ENCODE measurements at places on chromosomes 6 and 20. TPM values are rescaled to one million over a fixed set of nuclear protein-coding genes. Genes with fewer than 3 reads are reported as not detected.
A peak's percentile ranks its signal among the peaks of the same experiment; 100 is the strongest.

The LCA5 gene
- total RNA-seq, result 2.4 TPM

- no peak for DNase-seq
Measured at GRCh38 chr20:8254911-8255582, 123.0 kb downstream of the PLCB1 start.

DNA sequence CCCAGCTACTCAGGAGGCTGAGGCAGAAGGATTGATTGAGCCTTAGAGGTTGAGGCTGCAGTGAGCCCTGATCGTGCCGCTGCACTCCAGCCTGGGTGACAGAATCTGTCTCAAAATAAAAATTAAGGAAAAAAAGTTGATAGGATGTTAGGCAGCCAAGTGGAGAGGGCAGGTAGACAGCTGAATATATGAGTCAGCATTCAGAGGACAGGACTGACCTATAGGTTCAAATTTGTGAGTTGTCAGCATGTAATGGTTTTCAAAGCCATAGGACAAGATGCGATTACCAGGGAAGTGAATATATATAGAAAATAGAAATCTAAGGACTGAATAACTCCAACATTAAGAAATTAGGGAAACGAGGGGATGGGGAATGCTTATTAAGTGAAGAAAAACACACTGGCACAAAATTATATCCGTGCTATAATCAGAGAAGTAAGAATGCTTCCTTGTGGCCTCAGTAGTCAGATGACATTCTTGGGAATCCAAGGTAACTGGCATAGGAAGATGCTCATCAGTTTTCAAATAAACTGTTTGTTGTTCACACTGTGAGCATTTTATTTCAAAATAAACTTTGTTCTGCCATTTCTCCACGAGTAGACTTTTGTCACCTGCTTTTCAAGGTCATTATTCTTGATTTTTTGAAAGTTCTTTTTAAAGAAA, 64.0 kb upstream of the VSTM2L start:
- no peak for DNase-seq

DNA sequence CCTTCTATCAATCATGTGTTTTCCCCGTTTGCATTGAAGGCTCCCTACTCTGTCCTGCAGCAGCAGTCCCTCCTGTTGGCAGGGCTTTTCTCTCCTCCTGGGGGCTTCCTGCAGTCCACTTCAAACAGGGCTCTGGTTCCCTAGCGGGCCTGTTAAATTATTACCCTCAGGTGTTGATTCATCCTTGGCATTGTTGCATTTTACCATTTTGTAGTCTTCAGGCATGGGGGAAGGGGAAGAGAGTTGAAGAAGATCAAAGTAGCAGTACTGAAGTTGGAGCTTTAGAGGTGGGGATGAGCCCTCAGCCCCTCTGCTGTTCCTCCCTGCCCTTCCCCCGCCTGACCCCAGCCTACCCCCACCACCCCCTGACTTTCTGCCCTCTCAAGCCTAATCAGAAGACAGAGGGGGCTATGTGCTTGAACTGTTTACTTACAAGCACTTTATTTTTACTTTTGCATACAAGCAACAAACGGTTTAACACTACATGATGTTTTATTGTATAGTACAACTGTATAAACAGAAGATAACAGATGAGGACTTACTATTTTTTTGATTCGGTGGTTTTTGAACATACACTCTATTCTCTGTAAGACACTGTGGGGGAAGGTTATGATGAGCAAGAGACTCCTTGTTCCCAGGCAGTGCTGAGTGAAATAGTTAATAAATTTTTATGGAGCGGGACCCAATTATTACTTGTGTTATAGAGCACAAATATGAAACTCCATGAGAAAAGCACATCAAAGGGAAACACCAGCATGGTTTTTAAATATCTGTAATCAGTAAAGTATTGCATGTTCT, 169.7 kb downstream of the EYA4 start:
- DNase-seq, result no peak

- peak; percentile 41 for DNase-seq
Measured at GRCh38 chr20:9359561-9360308, 154.7 kb upstream of the LAMP5 start.

DNA sequence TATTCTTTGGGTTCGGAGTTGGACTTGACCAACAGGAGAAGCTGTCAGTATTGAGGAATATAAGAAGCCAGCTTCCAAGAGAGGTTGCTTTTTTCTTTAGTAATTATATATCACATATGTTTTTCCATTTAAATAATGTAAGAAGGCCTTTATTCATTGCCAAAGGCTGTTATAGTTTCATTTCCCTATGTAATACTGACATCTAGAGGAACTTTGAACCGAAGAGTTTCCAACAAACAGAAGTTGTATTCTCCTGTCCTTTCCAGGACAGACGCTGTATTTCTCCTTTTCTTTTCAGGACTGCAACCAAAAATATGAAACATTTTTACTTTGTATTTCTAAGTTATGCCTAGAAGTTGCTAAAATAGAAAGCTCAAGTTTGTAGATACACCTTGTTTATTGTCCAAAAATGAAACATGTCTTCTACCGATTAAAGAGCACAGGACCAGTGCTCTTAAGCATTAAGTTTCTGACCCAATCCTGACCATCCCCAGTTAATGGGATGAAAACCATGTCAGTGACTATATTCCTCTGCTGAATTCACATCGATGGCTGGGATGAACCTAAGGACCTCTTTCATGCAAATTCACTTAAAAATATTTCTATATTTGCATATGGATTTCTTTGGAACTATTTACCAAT, 55.1 kb downstream of the MYLK4 start:
- DNase-seq, result no peak

Data from left ventricle myocardium superior (tissue), 1 donor.